ENCODE measurements at places on chromosomes 7 and 10. TPM values are rescaled to one million over a fixed set of nuclear protein-coding genes. Genes with fewer than 3 reads are reported as not detected.

Gene ADIRF
- total RNA-seq: 69.2 TPM

Gene GJC3
- total RNA-seq: 0.49 TPM

DNA sequence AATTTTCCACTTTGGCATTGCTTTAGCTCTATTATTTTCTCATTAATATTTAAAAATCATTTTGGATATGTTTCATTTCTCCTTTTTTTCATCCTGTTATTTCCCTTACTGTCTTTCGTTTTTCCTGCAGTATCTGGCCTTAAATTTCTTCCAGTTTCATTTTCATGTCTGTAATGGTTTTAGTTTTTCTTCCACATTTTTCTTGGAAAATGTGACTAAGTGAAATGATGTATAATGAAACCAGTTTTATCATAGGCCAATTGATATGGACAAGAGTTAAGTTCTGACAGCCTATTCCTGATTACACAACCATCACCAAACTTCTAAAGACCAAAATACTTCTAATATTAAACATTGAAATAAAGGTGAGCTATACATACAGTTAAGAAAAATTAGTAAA, 158.5 kb downstream of the LHFPL3 start:
- no peak for DNase-seq

GRCh38 chr10:92822964-92823363, 25.4 kb upstream of the EXOC6 start:
- no peak for DNase-seq

- peak; percentile 27 for DNase-seq
These were observed 53.8 kb downstream of the WDR37 start for GRCh38 chr10:1109795-1110673.

- DNase-seq: no peak
These were observed 251.7 kb downstream of the ZMYND11 start for GRCh38 chr10:386771-387592.

DNA sequence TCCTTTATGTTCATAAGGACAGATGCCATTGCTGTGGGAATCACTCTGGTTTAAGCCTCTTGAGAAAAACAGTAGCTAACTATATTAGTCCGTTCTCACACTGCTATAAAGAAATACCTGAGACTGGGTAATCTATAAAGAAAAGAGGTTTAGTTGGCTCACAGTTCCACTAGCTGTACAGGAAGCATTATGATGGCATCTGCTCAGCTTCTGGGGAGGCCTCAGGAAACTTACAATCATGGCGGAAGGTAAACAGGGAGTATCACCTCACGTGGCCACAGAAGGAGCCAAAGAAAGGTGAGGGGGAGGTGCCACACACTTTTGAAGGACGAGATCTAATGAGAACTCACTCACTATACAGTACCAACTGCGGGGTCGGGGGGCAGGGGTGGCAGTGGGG, 2.9 kb upstream of the CAV2 start:
- DNase-seq: no peak

Gene NPSR1
- not detected for total RNA-seq

- DNase-seq: no peak
These were observed 150.9 kb downstream of the SEMA3A start for GRCh38 chr7:84043661-84044191.

- no peak for DNase-seq
These were observed 107.5 kb downstream of the CCDC71L start for GRCh38 chr7:106553446-106553836.

Gene LOXL4
- total RNA-seq: 5.0 TPM

DNA sequence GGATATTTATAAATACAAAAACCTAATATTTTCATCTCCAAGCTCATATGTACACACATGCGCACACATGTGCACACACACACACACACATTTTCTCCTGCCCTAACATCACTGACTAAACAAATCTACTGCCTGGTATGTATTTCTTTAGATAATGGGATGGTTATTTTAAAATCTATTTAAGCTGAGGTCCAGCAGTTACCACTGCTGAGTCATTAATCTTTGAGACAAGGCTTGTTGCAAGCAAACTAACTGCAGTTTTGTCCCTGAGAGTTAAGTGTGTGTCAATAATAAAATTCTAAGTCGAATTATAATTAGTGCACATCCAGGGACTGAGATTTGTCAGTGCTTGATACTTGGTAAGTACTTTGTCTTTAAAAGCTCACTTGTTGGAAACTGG, 135.1 kb downstream of the VPS50 start:
- no peak for DNase-seq

Gene LRWD1
- 8.0 TPM for total RNA-seq

Gene TEX47
- not detected for total RNA-seq

GRCh38 chr7:111532625-111533024, 29.7 kb downstream of the IMMP2L start:
- peak; percentile 2 for DNase-seq

DNA sequence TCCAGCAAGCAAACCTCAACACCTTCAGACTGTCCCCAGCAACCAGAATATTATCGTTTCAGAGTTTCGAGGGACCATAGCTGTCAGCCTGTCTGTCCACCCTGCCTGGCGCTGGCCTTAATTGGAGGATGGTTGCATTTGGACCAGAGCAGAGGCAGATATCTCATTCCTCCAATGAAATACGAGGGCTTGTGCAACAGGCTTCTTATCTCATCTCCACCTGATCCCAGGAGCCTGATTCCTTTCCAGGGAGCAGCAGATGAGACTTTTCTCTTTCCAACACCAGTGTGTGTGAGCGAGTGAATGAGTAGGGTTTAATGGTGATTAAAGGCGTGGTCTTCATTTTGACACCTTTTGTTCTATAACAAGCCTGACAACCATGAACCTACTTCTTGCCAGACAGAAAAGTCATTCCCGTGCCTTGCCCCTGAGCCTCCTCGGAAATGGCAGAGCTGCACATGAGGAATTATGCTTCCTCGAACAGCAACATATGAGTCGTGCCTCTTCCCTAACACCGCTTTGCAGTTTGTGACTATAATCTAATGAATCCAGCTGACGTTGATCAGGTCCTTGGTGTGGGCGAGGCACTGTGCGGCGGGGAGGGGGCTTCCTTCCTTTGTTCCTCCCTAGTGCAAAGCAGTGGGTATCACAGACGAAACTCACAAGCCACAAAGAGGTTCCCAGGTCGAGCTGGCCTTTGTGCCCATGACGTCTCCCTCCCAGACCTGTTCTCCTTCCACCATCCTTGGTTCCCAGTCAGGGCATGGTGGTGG, 147.4 kb downstream of the CUX1 start:
- no peak for DNase-seq

GRCh38 chr10:124492266-124492665, 30.6 kb downstream of the LHPP start:
- no peak for DNase-seq

DNA sequence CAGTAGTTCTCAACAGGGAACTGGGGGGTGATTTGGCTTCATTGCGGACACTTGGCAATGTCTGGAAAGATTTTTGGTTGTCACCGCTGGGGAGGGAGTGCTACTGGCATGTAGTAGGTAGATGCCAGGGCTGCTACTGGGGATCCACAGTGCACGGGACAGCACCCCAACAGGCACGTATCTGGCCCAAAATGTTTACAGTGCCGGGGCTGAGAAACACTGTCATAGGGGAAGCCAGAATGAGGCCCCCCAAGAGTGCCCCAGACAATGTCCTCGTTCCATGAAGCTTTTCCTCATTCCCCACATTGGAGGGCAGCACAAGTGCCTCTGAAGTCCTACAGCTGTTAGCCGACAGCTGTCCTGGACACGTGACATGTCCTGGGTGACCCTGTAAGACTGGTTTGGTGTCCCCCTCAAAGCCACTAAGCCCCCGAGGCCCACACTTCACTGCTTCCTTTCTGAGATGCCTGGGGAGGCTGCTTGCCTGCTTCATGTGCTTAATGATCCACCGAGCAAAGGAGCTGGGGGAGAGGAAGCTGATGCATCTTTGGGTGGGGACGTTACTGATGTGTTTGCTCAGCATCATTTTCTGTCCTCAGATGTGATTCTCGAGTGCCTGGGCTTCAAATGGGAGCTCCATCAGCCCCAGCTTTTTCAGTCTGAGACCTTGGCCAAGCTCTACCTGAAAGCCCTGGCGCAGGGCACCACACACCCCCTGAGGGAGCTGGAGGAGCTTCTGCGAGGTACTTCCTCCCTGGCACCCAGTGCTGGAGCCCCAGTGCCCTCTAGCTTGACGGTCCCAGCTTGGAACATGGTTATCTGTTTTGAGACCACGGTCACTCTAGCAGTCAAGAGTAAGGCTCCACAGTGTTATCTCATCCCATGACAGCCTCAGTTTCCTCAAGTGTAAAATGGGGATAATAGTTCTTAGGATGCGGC, 14.7 kb downstream of the BTBD16 start:
- DNase-seq: no peak

Gene LMOD2
- total RNA-seq: 16.2 TPM

DNA sequence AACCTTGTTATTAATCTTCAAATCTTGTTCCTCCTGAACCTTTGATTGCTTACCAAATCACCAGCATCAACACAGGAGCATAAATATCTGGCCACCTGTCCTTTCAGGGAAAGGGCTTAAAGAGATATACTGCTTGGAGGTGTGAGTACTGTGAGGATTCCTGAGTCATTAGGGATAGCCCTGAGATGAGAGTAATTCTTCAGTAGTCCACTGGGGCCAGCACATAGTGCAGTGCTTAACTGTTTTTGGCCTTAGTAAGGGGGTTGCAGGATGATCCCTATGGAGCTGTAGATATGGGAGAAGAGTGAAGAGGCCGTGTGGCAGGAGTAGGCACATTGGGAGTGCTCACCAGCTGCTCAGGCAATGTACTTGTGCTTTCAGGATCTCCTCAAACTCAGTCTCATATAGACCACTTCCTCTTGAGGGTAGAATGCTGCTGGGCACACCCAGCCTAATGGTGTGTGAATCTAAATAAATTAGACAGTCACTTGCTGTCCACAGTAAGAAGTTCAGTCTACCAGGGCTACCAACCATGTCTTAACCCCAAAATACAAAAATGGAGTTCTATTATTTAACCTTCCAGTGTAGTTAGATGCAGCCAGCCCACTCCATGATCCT, 26.5 kb upstream of the GPR141 start:
- DNase-seq: no peak

GRCh38 chr10:97701438-97702069, 12.0 kb upstream of the MARVELD1 start:
- peak; percentile 57 for DNase-seq

DNA sequence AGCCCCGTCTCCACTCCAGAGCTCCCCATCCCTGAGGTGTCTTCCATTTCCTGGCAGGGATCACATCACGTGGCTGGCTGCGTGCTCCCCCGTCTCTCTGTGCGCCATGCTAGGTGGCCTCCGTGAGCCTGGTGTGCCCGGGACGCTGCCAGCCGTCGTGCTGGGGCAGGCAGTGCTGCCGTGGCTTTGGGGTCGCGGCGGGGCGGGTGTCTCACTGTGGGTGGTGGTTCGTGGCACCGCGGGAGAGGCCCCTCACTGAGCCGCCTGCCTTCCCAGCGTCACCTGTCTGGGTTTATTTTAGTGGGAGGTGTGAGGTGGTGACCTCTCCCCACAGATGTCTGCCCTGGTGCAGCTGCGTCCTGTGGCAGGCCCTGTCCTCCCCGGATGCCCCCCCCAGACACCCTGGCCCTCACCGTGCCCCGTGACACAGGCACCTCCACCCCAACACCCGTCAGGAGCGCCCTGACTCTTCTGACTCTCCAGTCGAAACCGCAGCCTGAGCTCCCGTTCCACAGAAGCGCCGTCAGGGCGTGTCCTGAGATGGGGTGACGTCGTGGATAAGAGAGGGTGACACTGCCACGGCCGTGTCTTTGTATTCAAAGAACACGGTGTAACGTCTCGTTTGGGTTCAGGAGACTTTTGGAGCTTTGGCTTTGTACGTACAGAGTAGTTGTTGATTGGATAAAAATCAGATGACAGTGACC, 18.0 kb downstream of the GET4 start:
- no peak for DNase-seq

Gene OGA
- 217 TPM for total RNA-seq

Gene SHTN1
- total RNA-seq: 13.1 TPM

Gene DNAH11
- total RNA-seq: 0.89 TPM

DNA sequence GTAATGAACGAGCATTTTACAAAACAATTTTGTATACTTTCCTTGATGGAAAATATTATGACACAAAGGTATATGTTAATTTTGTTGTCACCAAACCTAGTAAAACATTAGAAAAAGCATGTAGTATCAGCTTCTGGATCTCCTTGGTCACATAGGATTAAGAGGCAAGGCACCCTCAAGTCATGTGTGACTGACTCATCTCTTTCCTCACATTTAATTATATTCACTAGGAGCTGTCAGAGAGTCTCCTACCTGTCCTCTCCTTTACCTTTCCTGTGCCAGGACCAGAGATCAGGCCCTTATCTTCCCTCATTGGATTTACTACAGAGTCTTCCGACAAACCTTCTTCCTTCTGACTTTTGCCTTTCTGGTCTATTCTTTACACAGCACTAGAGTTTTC, 111.3 kb upstream of the RPA3 start:
- DNase-seq: no peak

DNA sequence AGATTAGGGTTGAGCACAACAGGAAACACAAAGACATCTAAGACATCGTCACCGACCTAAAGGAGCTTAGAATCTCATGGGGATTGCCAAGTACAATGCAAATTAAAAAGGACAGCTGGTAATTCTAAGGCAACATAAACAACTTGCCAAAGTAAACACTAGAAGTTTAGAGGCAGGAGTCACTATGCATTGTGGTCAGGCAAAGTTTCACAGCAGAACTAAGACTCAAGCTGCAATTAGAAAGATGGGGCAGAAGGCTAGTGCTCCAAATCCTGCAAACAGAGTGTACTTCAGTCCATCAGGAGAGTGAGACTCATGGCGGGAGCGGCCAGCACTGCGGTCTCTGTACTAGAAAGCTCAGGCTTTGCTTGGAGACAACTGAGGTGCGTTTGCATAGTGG, 52.7 kb downstream of the HIPK2 start:
- no peak for DNase-seq

DNA sequence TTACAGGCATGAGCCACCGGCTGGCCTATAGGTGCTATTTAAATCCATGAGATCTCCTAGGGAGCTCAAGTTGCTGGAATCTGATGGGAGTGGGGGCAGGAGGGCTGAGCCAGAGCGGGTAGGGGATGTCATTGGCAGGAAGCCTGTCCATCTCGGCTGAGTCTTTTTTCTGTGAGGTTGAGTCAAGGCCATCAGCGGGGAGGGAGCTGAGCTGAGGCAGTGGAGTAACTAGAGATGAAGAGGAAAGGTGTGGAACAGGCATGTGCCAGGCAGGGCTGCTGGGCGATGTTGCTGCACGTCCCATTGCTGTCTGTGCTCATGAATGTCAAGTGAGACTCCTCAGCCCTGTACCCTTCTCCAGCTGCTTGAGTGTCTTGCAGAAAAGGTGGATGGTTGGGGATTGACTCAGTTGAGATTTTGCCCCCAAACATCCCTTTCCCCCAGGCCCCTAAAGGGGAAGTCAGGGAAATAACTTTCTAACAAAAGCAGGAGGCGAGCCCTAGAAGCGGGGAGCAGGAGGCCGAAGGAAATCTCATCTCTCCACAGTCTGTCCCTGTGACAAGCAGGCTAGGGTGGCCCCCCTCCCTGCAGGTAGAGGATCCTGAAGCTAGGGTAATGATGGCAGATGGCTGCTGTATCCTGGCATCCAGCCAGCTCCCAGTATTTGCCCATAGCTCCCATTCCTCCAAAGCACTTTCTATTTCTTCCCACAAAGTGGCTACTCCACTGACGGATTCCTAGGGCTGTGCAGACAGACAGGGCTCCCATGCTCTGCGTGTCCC, 5.4 kb downstream of the ATP6V1F start:
- DNase-seq: peak; percentile 14
